ENCODE measurements at places on chromosomes 6 and 20.

- peak; percentile 76 for DNase-seq
Observed at GRCh38 chr20:49690899-49691620, 22.6 kb downstream of the B4GALT5 start.

- no peak for DNase-seq
Observed at GRCh38 chr6:139641376-139641775, 266.9 kb upstream of the CITED2 start.

DNA sequence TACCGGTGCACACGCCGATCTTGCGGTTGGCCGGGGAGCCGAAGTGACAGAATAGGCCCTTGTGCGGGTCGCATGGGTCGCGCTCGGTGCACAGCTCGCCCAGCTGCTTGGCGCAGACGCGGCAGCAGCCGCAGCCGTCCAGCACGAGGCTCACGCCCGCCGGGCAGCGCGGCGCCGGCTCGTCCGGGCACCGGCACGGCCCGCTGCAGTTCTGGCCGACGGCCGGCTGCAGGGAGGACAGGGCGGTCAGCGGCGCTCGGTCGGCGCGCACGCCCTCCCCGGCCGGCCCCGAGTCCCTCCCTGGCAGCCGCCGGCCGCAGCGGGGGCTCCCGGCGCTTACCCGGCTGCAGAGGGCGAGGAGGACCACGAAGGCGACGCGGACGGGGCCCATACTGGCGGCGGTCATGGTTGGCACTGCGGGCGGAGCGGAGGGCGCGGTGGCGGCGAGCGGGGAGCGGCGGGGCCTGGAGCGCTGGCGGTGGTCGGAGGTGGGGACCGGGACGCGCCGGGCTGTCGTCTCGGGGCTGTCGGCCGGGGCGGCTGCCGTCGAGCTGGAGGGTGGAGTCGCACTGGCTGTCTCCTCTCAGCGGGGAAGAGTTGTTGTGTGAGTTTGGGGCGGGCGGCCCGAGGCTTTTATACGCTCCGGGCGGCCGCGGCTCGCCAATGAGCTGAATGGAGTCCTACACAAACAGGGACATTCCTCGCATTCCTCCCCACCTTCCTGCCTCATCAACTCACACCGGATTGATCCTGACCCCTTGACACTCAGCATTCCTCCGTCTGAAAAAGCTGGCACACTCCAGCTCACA lies at the start of gene CCN2:
TSS of gene CCN2 (minus strand) at position 606 of the 809 bp plus-strand sequence. CDS start at position 406, 200 bp downstream.
- peak; percentile 99 for DNase-seq

DNA sequence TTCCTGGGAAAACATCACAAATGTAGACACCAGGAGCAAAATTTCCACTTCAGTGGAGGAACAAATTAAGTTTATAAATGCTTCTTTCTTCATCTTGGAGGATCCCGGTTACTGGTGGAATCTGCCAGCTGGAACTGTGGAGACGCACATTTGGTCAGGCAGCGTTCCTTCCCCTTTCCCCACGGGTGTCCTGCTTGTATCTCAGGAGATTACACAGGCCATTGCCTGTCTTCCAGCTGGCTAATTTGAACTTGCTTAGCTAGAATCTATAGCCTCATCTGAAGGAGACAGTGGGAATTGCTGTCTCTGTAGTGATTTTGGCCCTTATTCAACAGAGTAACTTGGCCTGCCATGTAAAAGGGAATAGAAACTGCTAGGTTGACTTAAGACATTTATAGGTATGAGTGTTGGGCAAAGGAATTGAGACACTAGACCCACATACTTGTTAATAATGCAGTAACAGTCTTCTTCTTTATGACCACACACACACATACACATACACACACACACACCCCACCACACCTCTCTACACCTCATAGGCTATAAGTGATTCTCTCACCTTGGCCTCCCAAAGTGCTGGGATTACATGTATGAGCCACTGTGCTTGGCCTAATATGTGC lies 34.4 kb downstream of the TSBP1 start:
- no peak for DNase-seq

DNA sequence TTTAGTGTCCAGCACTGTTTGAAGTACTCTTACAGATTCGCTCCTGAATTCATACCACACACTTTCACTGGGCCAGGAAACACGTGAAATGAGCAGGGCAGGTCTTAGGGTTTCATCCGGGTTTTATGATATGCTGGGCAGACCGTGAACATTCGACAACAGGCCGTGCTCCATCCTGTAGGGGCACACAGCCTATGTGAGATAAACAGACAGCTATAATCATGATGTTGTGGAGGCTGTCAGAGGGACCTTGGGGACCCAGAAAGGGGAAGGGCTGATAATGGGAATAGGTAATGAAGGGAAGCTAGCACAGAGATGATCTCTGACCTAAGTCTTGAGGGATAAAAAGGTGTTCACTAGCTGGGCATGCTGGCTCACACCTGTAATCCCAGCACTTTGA lies 110.4 kb downstream of the RIN2 start:
- no peak for DNase-seq

- peak; percentile 80 for DNase-seq
Observed at GRCh38 chr6:116561377-116562018, 7.9 kb downstream of the CALHM4 start.

DNA sequence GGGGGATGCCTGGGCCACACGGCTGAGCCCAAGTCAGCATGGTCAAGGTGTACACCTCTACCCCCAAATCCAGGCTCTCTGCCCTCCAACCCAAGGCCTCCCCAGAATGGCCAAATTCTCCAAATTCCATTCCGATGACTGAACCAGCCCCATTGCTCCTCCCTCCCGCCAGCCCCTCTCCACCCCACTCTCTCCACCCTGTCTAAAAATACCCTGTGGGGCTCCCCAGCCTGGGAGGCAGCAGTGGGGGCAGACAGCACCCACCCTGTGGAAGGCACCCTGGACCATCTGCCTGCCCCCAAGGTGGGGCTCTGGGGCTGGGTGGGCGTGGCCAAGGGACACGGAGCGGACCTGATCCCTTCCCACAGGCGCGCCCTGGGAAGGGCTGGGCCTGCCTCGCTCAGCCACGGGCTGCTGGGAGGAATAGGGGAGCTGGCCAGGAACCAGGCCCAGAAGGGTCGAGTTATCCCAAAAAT lies 11.4 kb downstream of the TEAD3 start:
- no peak for DNase-seq

- no peak for DNase-seq
Observed at GRCh38 chr20:62409931-62410745, 3.1 kb upstream of the CABLES2 start.

DNA sequence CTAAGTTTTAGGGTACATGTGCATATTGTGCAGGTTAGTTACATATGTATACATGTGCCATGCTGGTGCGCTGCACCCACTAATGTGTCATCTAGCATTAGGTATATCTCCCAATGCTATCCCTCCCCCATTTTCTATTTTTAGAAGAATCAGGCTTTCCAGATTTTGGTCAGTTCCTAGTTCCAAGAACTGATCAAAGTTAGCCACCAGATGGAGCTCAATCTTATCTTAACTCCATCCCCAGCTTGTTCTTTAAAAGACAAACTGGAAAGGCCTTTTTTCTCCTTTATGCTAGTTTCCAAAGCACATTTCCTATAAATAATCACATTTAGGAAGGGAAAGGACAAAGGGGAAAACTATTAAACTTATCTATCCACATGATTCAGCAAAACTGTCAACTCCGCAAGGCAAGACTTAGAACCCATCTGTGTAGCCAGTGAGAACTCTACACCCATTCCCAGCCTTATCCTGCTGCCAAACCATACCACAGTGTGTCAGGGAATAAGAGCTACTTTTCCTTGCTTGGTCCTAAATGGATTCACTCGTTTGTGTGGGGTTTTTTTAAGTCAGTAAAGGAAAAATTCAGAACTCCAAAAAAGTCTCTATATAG lies 22.8 kb upstream of the KHDC1 start:
- DNase-seq = peak; percentile 53

DNA sequence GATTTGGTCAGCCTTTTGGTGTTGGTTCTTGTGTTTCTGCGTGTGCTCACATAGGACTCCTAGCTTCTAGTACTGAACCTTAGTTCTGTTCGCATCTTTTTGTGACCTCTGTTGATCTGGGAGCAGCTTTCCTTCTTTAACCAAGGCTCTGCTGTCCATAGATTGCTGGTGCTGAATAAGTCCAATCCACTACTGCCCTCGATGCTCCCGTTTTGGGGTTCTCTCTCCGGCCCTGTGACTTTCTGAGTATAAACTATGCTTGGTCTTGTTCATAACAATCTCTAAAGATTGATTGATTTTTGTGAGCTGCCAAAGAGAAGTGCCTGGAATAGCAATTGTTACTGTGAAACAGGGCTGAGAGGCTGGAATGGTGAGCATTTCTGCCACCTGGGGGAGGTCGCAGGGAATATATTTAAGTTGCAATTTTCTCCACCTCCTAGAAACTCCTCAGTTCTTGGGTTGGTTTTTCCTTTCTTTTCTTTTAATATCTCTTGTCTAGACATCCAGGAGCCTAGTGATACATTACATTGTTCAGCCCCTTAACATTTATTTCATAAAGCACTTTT lies 422.9 kb upstream of the CHD6 start:
- no peak for DNase-seq

DNA sequence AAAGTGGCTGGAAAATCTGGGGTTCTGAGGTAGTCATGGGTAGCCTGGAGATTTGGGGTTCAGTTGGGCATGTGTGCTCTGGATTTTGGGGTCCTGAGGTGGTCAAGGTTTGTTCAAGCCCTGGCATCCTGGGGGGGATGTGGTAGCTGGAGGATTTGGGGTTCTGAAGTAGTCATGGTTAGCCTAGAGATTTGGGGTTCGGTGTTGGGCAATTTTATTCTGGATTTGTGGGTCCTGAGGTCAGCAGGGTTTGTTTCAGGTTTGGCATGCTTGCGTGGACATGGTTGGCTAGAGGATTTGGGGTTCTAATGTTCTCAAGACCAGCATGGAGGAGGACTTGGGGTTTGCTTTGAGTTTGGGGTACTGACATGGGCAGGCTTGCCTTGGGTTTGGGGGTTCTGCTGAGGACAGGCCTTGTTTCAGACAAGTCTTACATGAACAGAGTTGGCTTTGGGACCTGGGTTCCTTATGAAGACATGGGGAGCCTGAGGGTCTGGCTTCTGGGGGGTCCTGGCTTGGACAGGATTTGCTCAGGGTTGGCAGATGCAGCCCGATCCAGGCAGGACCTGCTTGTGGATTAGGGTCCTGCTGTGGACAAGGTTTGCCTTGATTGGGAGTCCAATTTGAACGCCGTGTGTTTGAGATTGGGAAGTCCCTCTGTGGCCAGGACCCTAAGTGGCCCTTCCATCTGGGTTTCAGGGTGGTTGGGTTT lies 906 bp downstream of the ANKRD60 start:
- DNase-seq = no peak

- DNase-seq = no peak
Observed at GRCh38 chr6:134698228-134698627, 251.7 kb downstream of the ALDH8A1 start.

DNA sequence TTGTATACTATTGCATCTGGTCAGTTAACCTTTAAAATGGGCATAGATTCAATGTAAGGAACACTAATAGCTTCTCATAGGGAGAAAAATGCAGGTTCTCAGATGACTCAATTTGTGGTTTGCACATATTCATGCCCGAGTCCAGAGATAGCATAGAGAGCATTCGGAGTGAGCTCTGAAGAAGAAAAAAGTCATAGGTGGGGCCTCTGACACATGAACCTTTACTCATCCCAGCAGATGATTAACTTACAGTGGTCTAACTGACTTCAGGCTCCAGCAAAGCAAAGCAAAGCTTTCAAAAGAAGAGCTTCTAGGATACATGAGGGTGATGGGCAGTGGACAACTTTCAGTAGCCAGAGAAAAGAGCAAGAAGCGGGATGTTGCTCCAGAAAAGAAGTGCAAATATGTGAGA lies 55.3 kb upstream of the BTN3A2 start:
- DNase-seq = peak; percentile 69

DNA sequence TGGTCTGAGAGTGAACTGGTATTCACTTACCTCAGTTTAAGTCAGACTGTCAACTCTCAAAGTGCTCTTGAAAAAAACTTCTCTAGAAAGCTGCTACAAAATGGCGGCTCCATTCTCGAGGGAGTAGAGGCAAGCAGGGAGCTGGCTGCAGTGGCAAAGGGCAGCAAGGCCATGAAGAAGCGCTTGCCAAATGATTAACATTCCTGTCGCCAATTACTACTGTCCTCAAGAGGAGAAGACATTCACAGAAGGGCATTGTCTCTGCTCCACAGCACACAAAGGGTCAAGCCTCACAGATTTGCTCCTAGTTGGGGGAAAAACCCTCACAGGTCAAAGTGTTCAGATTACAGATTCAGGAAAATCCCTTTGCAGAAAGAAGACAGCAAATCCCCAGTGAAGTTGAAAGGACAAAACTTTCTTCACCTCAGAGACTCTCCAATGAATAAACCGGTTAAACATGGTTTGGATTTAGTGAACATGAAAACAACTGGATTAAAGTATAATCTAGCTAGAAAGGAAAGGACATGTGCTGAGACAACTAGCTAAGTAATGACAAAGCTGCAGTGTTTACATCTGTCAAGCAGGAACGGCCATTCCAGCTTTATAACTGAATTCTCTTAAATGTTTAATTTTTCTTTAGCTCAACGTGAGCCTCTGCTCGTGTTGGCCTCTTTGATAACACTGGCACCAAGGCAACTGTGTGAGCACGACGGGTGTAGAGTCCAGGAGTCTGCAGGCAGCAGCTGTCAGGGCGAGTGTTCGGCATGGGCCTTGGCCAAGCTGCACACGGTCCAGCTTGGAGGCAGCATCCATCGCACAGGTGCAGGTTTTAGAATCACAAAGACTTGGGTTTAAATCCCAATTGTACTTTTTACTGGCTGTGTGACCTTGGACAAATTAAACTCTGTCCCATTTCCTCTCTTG lies 37.6 kb downstream of the NR2E1 start:
- DNase-seq = no peak

DNA sequence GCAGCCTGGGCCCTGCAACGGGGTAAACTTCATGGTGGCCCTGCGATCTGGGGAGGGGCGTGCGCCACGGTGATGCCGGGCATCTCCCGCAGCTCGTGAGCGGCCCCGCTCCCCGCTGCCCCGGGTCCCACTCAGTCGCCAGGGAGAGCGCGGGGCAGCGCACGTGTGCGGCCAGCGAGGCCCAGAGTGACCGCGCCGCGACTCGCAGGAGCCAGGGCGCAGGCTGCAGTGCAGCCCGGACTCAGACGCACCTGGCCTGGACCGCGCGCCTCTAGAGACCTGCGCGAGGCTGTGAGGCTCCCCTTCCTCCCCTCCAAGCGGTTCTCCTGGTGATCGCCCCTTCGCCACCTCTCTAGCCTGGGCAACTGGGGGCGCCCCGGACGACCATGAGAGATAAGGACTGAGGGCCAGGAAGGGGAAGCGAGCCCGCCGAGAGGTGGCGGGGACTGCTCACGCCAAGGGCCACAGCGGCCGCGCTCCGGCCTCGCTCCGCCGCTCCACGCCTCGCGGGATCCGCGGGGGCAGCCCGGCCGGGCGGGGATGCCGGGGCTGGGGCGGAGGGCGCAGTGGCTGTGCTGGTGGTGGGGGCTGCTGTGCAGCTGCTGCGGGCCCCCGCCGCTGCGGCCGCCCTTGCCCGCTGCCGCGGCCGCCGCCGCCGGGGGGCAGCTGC lies 652 bp downstream of the BMP6 start:
- no peak for DNase-seq

DNA sequence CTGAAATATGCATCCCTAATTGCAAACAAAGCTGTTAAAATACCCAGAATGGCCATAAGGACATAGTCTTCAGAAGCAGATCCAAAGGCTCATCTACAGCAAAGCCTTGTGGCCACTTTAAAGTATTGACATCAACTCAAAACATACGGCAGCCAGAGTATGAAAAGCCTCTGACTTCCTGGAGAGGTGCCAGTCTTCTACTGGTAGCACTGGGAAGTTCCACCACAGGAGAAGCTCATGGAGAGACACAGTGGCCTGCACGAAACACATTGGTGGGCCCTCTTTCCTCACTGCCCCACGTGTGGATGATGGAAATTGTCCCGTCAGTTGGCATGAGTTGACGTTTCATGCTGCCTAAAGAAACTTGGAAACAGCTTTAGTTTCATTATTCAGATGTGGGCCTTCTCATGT lies 202.6 kb upstream of the HEY2 start:
- peak; percentile 72 for DNase-seq

GRCh38 chr6:42294759-42295158 lies 77.1 kb upstream of the MRPS10 start:
- DNase-seq = peak; percentile 58
